ENCODE measurements at places on chromosomes 5 and 9. TPM values are rescaled to one million over a fixed set of nuclear protein-coding genes. Genes with fewer than 3 reads are reported as not detected.

The C5orf58 gene
- total RNA-seq = 1.6 TPM

The GRM6 gene
- not detected for total RNA-seq

The CFAP157 gene
- not detected for total RNA-seq

The MEIKIN gene
- total RNA-seq = not detected

The SLC45A2 gene
- total RNA-seq = not detected

The PLEKHG4B gene
- total RNA-seq = 43.6 TPM

The PRUNE2 gene
- 13.2 TPM for total RNA-seq

The NIPSNAP3A gene
- 9.3 TPM for total RNA-seq

The PCDHGC4 gene
- total RNA-seq = 2.4 TPM

The SOX30 gene
- total RNA-seq = not detected

The IGFBPL1 gene
- 36.6 TPM for total RNA-seq
